ENCODE measurements at places on chromosomes 16 and 17.
A peak's percentile ranks its signal among the peaks of the same experiment; 100 is the strongest.

- DNase-seq = no peak
These were observed 86.9 kb downstream of the CDH11 start for GRCh38 chr16:65034915-65035314.

DNA sequence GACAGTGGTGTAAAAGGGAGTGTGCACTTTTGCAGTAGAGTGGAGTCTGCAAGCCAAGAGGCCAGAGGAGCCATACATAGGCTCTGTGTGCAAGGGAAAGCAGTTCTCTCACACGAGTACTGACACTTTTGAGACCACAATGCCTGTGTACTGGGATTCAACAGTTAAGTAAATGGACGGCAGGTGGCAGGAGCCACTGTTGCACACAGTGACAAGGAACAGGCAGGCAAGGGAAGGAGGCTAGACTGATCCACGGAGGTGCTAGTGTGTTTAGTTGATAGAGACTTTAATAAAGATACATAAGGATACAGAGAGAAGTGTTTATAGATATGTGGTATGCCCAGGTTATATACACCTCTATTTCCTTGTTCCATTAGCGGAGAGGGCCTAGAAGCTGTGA is 67.0 kb downstream of the MPRIP start:
- no peak for DNase-seq

- no peak for DNase-seq
These were observed 31.9 kb upstream of the ANKFN1 start for GRCh38 chr17:56121191-56122051.

DNA sequence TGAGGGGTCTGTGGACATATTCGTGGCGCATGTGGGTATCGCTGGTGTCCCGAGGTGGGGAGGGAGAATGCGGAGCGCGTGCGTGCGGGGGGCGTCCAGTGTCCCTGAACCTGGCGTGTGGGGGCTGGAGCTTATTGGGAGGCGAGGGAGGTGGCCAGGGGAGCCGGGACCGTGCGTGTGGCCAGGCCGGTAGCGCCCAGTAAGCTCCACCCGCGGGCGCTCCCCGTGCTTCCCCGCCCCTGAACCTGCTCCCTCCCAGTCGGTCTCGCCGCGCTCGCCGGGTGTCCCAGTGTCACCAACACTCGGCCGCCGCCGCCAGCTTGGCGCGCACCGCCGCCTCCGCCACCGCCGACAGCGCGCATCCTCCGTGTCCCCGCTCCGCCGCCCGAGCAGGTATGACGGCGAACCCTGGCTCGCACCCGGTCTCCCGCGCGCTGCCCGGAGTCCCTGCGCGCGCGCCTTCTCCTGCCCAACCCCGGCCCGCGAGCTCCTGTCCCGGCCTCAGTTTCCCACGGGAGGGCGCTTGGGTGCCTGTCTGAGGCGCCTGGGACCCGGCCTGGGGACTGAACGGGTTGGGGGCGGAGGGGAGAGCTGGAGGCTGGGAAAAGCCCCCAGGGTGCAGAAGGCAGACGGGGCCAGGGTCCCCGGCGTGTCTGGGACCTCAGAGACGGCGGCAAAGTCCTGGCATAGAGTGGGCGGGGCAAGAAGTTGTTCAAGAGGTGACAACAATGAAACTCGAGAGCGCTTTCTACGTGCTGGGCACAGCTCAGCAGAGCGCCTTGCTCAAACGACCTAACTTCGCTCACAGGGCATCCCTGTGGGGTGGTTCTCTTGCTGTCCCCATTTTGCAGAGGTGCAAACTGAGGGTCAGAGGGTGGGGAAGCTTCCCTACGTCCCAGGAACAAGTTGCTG is at the start of gene SCNN1B:
Gene SCNN1B (plus strand): TSS at position 258 of the 912 bp plus-strand sequence. CDS start 46,298 bp downstream, outside the sequence.
- peak; percentile 33 for DNase-seq

DNA sequence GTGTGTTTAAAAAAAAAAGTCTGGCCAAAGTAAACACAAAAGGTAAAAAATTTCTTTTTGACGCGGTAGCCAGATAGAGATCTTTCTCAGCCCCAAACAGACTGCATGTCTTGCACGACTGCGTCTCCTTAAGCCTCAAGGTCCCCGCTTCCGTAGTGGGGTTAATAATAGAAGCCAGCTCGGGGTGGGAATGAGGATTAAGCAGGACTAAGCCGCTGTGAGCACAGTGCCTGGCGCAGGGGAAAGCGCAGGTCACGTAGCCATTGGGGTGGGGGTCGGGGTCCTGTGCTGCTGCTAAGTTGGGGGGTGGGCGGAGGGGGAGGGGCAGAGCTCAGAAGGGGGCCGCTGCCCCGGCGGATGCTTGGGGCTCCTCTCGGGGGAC is 521 bp downstream of the GGA2 start:
- no peak for DNase-seq

GRCh38 chr17:39791111-39791992 is 53.6 kb downstream of the GRB7 start:
- no peak for DNase-seq

GRCh38 chr16:57837305-57838125 is 35.2 kb upstream of the KIFC3 start:
- no peak for DNase-seq

- no peak for DNase-seq
These were observed 61.1 kb downstream of the SOCS1 start for GRCh38 chr16:11194913-11195312.

GRCh38 chr17:75639771-75640555 is 6.7 kb downstream of the SMIM5 start:
- no peak for DNase-seq

DNA sequence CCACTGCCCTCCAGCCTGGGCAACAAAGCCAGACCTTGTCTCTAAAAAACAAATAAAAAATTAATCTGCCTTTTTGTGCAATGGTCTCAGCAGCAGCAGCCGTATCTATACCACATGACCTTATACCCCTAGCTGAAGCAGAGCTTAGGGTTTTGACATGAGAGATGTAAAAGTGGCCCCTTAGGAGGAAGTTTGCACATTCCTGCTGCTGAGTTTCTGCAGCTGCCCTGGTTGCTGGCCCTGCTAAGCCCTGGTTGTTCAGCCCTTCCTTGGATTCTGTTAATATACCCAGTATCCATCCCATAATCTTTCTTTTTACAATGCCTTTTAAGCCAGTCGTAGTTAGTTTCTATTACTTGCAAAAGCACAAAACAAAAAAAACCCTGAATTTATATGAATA is 33.0 kb upstream of the PRKCB start:
- DNase-seq = no peak

GRCh38 chr16:13390093-13390985 is 488.9 kb downstream of the SHISA9 start:
- peak; percentile 50 for DNase-seq

- DNase-seq = peak; percentile 3
These were observed 5.7 kb downstream of the OR4D2 start for GRCh38 chr17:58172369-58173071.

- DNase-seq = no peak
These were observed 38.3 kb downstream of the TBX4 start for GRCh38 chr17:61490540-61490975.

DNA sequence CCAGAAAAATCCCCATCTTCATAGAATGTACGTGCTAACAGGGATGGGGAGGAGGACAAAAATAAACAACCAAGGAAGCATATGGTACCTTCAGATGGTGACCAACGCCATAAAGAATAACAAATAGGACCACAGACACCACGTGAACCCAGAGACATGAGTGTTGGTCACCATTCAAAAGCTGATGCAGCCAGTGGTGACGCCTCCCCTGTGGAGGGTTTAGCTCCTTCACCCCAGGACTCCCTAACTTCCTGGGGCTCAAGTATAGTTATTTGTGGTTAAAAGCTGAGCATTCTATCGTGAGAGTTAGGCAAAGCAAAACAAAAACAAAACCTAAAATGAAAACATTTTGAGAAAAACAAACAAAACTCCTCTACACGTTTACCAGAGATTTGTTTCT is 184.7 kb downstream of the SOX9 start:
- no peak for DNase-seq
